Activated CD4-positive, alpha-beta T cell treated with anti-CD3 and anti-CD28 coated beads for 1 hour (primary cell): ENCODE measurements at places on chromosomes 6 and 20.

DNA sequence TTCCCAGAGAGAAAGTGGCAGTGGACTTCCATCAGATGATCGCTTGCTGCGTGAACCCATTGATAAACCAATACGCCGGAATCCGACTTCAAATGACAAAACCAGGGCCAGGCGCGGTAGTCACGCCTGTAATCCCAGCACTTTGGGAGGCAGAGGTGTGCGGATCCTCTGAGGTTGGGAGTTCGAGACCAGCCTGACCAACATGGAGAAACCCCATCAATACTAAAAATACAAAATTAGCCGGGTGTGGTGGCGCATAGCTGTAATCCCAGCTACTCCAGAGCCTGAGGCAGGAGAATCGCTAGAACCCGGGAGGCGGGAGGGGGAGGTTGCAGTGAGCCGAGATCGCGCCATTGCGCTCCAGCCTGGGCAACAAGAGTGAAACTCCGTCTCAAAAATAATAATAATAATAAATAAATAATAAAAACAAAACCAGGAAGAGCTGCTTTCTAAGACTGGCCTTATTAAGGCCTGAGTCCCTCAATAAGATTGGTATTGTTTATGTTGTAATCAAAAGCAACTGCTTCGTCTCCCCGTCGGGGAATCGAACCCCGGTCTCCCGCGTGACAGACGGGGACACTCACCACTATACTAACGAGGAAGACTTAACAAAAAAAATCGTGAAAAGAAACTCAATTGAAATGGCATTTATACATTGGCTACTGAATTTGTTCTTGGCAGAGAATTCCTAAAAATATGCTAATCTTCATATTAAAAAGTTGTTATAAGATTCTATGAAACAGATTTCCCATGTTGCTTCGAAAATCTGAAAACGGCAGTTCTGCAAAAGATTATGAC, 110.2 kb upstream of the ZNF184 start:
- DNase-seq = no peak

GRCh38 chr6:37700620-37700973, 2.9 kb upstream of the MDGA1 start:
- no peak for DNase-seq

DNA sequence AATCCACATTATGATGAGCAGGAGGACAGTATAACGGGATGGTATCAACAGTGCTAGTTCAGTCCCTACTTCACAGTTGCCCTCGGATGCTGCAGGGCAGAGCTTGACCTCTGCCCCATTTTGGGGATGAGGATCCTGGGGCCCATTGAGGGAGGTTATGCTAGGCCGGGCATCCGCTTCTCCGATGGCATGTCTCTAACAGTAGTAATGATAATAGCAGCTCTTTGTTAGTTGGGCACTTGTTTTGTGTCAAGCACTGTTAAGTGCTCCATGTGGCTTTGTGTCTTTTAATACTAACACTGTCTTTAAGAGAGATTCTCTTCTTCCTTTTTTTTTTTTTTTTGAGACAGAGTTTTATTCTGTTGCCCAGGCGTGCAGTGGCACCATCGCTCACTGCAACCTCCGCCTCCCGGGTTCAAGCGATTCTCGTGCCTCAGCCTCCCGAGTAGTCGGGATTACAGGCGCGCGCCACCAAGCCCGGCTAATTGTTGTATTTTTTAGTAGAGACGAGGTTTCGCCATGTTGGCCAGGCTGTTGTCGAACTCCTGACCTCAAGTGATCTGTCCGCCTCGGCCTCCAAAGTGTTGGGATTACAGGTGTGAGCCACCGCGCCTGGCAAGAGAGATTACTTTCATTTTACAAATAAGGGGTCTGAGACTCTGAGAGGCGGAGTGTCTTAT, 1.1 kb downstream of the MAPRE1 start:
- DNase-seq = no peak

DNA sequence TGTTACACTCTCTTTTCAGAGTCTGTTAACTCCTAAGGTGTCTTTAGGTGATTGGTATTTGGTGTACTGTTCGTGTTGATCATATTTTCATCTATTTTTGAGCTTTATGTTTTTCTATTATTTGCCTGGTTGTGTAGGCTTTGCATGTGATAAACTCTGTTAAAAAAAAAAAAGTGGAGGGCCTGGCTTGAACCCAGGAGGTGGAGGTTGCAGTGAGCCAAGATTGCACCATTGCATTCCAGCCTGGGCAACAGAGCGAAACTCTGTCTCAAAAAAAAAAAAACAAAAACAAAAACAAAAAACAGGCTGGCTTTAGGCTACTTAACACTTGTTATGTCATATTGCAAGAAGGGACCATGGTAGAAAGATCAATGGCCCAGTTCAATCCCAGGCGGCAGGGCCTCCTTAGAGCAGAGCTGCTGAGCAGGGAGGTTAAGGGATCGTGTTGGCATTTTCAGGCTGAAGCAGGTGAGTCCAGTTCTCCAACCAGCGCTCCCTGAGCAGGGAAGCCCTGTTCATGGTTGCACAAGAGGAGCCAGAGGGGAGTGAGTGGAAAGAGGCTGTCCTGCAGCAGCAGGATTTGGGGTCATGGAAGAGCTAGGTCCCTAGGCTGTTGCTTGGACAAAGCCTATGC, 8.5 kb downstream of the PYGB start:
- DNase-seq = no peak
